ENCODE measurements at places on chromosomes 6 and 20.

GRCh38 chr6:143295932-143296331, 154.6 kb downstream of the ADAT2 start:
- DNase-seq: no peak

DNA sequence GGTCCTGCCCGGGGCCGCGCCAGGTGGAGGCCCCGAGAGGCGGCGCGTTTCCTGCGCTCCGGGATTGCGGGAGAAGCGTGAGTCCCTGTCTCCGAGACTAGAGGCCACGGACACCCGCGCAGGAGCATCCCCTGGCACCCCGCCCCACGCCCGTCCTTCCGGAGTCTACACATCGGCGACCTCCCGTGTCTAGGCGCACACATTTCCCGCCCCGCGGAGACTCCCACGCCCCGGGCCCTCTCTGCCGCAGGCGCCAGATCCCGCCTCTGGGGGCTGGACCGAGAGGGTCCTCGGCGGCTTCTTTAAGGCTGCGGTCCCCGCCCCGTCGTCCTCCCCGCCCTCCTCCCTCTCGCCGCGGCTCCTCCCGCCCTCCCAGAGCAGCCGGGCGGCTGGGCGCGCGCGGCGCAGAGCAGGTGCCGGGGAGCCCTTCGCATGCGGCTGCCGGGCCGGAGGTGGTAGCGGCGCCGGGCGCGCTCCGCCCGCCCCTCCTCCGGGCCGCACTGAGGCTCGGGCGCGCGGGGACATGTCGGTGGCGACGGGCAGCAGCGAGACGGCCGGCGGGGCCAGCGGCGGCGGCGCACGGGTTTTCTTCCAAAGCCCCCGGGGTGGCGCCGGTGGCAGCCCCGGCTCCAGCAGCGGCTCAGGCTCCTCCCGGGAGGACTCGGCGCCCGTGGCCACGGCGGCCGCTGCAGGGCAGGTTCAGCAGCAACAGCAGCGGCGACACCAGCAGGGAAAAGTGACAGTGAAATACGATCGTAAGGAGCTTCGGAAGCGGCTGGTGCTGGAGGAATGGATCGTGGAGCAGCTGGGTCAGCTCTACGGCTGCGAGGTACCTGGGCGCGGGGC, at the start of gene PPP1R14C:
TSS of gene PPP1R14C (plus strand) at position 375 of the 846 bp plus-strand sequence. CDS start at position 524, 149 bp downstream.
- peak; percentile 29 for DNase-seq

DNA sequence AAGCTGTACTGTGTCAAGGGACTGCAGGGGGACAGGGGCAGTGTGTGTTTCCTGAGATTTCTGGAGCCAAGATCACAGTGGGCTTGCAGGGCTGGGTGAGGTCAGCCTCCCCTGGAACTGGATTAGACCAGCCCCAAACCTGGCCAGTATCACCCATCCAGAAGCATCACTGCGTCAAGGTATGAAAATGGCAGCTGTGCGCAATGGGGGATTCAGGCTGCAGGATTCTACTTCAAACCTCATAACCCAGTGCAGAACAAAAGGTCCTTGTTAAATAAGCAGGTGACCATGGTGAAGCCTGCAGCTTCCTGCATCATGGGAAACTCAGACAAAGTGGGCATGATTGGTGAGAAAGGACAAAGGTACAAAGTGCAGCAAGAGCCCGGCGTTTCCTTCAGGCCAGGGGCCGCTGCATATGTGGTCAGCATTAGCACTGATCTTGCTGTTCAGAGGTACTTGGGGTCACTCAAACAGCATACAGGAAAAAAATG, 33.4 kb downstream of the TRAF3IP2 start:
- DNase-seq: no peak

GRCh38 chr6:53360093-53360912, 11.6 kb upstream of the ELOVL5 start:
- DNase-seq: no peak

- no peak for DNase-seq
Observed at GRCh38 chr6:71254323-71254722, 34.3 kb upstream of the OGFRL1 start.
